Tibial nerve (tissue), 4 donors: ENCODE measurements at places on chromosomes 11 and 22. TPM values are rescaled to one million over a fixed set of nuclear protein-coding genes. Genes with fewer than 3 reads are reported as not detected.

The NCR3LG1 gene
- 1.0 TPM for total RNA-seq

- DNase-seq: no peak
Measured at GRCh38 chr11:27352781-27353180, 10.2 kb downstream of the CCDC34 start.

- DNase-seq: no peak
Measured at GRCh38 chr11:61083601-61084147, 18.6 kb upstream of the CD5 start.

DNA sequence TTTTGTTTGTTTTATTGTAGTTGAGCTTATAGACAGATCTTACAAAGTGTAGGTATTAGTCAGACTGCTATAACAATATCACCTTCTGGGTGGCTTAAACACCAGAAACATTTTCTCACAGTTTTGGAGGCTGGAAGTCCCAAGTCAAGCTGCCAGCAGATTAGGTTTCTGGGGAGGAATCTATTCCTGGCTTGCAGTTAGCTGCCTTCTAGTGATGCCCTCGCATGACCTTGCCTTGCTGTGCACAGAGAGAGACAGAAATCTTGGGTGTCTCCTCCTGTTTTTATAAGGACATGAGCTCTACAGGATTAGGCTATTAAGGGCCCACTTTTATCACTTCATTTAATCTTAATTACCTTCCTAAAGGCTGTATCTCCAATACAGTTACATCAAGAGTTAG lies 1635.2 kb downstream of the FAM181B start:
- DNase-seq: no peak

DNA sequence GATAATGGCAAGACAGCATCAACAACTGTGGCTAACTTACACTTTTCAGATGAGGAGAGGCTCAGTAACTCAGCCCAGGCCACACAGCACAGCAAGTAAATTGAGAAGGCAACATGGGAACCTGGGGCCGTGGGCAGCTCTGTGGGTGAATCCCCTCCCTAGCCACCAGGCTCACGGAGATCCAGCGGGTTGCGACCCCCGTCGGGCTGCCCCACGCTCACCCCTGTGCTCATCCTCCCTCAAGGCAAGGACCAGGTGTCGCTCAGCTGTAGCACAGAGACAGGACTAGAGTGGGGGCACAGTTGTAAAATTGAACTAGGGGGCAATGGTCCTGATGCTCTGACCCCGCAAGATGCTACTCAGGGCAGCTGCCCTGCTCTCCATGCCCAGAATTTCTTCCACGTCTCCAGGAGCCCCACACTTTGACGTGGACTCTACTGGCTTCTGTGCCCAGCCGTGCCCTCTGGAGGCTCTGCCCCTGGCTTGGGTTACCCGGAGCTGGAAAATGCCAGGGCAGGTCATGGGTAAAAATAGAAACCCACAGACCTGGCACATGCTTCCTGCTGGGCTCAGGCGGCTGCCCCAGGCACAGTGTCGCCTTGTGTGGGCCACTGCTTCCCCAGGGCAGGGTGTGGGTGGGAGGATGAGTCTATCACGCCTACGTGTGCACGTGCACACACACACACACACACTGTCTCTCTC lies 9.0 kb downstream of the TUBA8 start:
- no peak for DNase-seq

GRCh38 chr22:24727218-24727851 lies 47.2 kb downstream of the PIWIL3 start:
- DNase-seq: no peak
